ENCODE measurements at places on chromosomes 7 and 10.

- no peak for DNase-seq
Measured at GRCh38 chr10:33190406-33190805, 144.1 kb downstream of the NRP1 start.

- peak; percentile 86 for DNase-seq
Measured at GRCh38 chr7:92641921-92642511, 51.8 kb upstream of the FAM133B start.

- DNase-seq, result no peak
Measured at GRCh38 chr7:94710256-94710655, 54.3 kb upstream of the SGCE start.

DNA sequence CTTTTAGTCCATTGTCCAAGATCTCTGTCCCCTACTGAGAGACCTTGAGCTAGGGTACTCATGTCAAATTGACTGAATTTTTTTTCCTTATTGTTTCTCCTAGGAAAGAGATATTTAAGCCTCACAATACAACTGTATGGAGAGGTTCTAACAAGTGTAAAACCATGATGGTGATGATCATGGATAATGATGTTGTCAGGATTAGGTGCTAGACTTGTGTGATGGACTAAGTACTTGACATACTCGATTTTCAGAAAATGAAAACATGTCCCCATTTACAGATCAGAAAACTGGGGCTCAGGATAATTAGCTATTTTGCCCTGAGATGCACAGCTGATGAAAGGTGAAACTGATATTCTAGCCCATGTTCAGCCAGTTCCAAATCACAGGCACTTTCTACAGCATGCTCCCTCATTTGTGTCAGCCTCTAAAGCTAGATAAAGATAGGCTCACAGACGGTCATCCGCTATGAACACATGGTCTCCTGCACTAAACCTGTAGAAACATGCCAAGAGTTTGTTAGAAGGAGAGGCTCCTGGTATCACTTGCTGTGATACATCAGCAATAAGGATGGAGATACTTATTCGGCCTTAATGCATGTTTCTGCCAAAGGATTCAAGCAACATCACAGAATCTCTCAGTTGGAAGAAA is 67.6 kb downstream of the CREB3L2 start:
- no peak for DNase-seq

DNA sequence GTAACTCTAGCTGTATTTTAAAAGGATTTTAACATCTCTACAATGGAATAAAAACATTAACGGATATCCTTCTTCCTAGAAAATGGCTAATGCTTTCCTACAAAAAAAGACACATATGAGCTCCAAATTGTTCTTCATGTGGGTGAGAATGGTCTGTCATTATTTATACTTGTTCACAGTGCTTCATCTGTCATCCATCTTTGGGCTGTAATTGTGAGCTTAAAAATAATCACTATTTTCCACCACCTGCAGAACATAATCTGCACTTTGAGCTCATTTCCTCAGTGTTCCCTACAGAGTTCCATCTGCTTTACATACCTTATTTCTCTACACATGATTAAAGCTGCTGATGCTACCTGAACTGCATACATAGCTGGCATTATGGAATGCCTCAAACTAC is 979.1 kb upstream of the C7orf33 start:
- no peak for DNase-seq

GRCh38 chr10:70747192-70747965 is 37.8 kb downstream of the TBATA start:
- DNase-seq, result no peak

GRCh38 chr7:128446306-128446705 is 9.4 kb upstream of the HILPDA start:
- no peak for DNase-seq

GRCh38 chr10:119291223-119291900 is 84.0 kb downstream of the GRK5 start:
- DNase-seq, result no peak

GRCh38 chr10:29050081-29050480 is 238.8 kb upstream of the LYZL1 start:
- DNase-seq, result no peak

- DNase-seq, result no peak
Measured at GRCh38 chr10:80487791-80488538, 33.9 kb downstream of the TSPAN14 start.

- DNase-seq, result no peak
Measured at GRCh38 chr10:102850025-102850518, 4.0 kb upstream of the BORCS7 start.

- DNase-seq, result peak; percentile 20
Measured at GRCh38 chr10:89644967-89645741, at the start of gene PANK1. TSS of gene PANK1 (minus strand) at chr10:89645242. CDS start at chr10:89644891, 351 bp downstream.

DNA sequence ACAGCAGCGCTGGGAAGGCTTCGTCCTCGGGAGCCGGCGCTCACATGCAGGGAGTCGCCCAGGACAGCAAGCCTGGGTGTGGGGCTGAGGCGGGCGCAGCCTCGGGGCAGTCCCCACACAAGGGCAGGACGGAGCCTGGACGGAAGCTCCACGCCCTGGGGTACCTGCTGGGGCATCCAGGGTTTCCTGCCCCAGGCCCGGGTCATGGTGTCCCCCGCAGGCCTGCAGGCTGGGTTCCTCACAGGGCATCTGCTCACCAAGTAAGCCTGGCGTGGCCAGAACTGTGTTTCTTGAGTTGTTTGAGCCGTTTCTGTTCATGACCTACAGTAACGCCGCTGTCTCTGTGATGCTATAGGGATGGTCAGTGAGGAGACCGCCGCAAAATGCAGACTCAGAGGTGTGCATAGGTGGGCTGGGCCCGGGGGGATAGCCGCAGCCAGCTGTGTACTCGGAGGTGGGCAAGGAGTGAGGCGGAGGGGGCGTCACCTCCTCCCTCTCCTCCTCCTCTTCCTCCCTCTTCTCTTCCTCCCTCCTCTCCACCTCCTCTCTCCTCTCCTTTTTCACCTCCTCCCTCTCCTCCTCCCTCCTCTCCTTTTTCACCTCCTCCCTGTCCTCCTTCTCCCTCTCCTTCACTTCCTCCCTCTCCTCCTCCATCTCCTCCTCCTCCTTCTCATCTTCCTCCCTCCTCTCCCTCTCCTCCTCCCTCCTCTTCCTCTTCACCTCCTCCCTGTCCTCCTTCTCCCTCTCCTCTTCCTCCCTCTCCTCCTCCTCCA is 438.9 kb downstream of the DNAJB6 start:
- DNase-seq, result no peak

- DNase-seq, result no peak
Measured at GRCh38 chr10:32400961-32401360, 45.0 kb upstream of the CCDC7 start.

GRCh38 chr10:12966067-12966466 is 35.4 kb downstream of the CCDC3 start:
- DNase-seq, result no peak

GRCh38 chr10:11284291-11285085 is 266.8 kb downstream of the CELF2 start:
- no peak for DNase-seq

DNA sequence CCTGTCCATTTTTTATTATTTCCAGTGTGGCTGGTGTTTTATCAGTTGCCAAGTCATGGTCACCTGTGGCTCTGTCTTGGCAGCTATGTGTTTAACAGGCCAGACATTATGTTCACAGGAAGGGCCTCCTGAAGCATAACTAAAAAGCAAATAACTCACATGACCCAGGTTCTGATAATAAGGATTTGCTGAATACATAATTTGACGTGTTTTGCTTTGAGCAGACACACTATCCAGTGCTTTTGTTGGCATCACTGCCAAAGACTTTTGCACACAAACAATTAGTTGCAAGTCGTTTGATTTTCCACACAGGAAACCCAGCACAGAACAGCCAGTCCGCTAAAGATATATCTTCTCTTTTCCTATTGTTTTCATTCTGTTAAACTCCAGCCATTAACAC is 173.6 kb downstream of the ARL4A start:
- no peak for DNase-seq

GRCh38 chr7:25158966-25159365 is 33.9 kb upstream of the CYCS start:
- no peak for DNase-seq

GRCh38 chr10:110918269-110918642 is 724 bp downstream of the BBIP1 start:
- DNase-seq, result no peak

- no peak for DNase-seq
Measured at GRCh38 chr7:149787428-149788299, 14.3 kb upstream of the ZNF467 start.

DNA sequence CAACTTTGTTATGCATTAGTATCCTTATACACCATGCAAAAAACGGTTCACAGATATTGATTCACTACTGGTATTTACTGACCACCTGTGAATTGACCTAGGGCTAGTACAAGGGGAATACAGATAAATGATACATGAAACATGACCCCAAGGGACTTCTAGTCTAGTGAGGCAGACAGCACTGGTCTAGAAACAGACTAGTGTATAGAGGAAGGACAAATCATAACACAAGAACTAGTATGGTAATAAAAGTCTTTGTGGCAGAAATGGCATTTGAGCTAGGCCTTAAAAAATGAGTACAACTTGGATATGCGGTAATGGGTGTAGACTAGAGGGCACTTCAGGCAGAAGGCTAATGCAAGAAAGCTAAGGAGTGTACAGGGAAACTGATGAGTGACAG is 86.6 kb downstream of the SLC25A13 start:
- DNase-seq, result no peak

DNA sequence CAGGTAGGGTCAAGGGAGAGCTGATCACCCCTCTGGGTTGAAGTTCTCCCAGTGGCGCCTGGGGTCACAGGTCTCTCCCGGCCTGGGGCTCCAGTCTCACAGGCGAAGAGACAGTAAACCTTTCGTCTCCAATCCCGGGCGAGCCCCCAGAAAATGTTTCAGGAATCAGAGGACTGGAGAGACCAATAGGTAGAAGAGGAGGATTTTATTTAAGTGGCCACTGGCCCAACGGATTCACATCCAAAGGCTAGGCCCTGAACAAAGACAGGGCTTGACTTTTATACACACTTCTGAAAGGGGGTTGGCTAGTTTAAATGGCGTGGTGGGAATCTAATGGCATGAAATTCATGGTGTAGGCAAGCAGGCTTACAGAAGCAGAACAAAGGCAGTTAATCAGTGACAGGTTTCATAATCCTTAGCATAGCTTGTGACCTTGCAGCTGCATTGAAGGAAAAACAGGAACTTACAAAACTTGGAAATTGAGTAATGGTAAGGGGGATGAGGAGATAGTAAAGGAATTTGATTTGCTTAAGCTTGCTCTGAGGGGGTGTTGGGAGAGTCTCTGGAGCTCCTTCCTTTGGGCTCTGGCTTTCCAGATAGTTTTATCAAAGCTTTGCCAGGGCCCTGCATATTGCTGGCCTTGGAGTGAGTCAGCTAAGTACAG is 105.5 kb downstream of the TRIM24 start:
- no peak for DNase-seq

- DNase-seq, result no peak
Measured at GRCh38 chr7:152355474-152356057, 80.2 kb downstream of the KMT2C start.

DNA sequence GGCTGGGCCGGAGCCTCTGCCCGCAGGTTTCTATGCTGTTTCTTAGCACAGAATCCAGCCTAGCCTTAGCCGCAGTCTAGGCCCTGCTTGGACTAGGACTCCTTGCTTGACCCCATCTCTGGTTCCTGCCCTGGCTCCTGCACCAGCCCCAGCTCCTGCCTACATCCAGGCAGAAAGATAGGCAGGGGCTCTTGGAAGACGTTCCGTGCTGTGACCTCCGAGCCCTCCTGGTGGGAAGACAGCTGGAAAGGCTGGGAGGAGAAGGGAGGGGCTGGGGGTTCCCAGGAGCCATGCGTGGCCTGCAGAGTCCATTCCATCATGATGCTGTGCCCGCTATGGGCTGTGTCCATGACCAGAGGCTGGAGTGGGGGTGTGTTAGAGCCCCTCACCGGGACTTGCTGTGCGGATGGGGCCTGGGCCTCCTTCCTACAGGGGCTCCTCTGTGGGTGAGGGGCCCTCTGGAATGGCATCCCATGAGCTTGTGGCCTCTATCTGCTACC is 26.2 kb downstream of the RAMP3 start:
- no peak for DNase-seq

- no peak for DNase-seq
Measured at GRCh38 chr10:51667678-51668335, 31.6 kb downstream of the CSTF2T start.

GRCh38 chr7:25846722-25847121 is 305.3 kb upstream of the NFE2L3 start:
- no peak for DNase-seq

DNA sequence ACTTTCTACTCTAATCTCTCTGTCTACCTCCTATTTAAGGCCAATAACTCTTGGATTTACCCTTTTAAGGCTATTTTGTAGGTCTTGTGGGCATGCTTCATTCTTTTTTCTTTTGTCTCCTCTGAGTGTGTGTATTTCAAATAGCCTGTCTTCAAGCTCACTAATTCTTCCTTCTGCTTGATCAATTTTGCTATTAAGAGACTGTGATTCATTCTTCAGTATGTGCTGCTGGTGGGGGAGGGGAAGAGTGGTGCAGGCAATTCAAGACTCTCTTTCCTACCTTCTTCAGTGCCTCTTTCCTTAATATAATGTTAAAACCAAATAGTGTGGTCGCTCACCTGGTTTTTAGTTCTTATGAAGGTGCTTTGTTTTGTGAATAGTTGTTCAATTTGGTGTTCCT is 20.0 kb downstream of the ABCB1 start:
- no peak for DNase-seq

DNA sequence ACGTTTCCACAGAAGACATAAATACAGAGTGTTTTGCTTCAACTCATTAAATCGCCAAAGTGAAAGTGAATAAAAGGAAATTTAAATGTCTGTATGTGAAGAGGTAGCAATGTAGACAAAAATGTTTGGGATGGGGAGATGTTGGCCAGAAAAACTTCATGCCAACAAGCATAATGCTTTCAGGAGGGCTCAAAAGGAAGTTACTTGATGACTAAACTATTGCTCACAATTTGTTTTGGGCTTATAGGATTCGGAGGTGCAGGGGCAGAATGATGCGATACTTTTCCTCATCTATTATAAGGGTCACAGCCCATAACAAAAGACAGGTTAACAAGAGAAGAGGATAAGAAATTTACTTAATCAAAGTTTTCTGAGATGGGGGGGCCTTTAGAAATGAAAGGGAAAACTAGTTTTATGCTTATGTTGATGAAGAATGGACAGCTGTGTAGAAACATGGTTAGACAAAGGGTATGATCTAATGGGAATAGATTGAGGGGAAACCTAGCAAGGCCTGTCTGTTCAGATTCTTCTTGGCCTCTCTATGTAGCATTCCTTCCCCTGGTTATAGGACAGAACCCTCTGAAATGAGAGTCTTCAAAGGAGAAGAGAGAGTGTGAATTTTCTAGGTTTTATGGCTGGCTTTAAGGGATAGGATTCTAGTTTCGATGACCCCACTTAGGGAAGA is 898.6 kb downstream of the LRMDA start:
- DNase-seq, result no peak

DNA sequence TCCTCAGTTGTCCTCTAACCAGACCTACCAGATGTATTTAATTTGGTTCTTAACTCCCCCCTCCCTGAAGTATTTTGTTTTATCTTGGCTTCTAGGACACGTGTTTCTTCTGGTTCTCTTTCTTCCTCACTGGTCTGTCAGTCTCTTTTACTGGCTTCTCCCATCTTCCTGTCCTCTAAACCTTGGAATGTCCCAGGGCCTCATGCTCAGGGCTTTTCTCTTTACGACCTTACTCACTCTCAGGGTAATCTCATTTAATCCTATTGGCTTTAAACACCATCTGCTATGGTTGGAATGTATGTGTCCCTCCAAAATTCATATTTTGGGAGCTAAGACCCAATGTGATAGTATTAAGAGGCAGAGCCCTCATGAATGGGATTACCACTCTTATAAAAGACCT is 418.2 kb upstream of the PODXL start:
- no peak for DNase-seq

- no peak for DNase-seq
Measured at GRCh38 chr10:73934074-73934473, 23.1 kb downstream of the PLAU start.

All from bone marrow (tissue), 2 donors.